Substantia nigra (tissue), 51 donors: ENCODE measurements at places on chromosomes 7 and 10.
A peak's percentile ranks its signal among the peaks of the same experiment; 100 is the strongest.

GRCh38 chr7:40582539-40582938 is 447.7 kb downstream of the SUGCT start:
- DNase-seq = no peak

GRCh38 chr7:79529881-79530235 is 76.4 kb upstream of the MAGI2 start:
- no peak for DNase-seq

GRCh38 chr7:14604606-14605005 is 297.9 kb downstream of the DGKB start:
- DNase-seq = no peak

- no peak for DNase-seq
Observed at GRCh38 chr7:155811560-155811894, 736 bp downstream of the SHH start.

DNA sequence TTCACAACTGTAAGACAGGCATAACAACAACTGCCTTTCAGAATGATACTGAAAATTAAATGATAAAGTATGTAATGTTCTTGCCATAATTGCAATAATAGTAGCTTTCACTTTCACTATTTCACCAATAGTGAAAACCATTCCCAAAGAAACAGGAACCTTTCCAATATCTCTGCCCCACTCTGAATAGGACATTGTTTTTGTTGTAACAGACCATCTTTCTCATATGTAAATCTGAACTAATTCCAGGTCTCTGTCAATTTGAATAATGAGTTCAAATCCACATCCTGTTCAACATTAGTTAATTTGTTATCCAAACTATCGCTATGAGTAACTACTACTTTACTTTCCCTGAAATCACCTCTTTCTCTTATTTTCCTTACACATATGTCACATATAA is 148.0 kb downstream of the LRRN3 start:
- no peak for DNase-seq

DNA sequence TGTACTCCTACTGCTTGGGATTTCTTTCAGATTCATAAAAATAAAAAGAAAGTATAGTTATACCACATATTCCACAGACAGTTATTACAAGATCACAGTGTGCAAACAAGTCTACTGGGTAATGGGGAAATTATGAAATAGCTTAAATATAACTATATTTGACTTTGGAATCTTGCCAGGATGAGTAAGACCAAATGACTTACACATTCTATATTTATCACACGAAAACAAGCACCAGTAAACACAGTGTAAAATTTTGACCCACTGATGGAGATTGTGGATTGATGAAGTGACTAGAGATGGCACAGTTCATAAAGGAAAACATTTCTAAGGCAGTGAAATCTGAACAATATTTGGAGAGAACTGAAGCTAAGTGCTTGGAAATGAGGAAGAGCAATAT is 339.7 kb downstream of the THSD7A start:
- DNase-seq = no peak

- no peak for DNase-seq
Observed at GRCh38 chr7:149635561-149636329, 137.6 kb downstream of the ZNF467 start.

DNA sequence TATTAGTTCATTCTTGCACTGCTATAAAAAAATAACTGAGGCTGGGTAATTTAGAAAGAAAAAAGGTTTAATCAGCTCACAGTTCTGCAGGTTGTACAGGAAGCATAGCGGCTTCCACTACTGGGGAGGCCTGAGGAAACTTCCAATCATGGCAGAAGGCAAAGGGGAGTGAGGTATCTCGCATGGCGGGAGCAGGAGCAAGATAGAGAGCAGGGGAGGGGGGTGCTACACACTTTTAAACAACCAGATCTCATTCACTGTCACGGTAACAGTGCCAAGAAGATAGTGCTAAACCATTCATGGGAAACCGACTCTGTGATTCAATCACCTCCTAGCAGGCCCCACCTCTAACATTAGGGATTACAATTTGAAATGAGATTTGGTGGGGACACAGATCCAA is 11.6 kb downstream of the ADAMTS14 start:
- no peak for DNase-seq

DNA sequence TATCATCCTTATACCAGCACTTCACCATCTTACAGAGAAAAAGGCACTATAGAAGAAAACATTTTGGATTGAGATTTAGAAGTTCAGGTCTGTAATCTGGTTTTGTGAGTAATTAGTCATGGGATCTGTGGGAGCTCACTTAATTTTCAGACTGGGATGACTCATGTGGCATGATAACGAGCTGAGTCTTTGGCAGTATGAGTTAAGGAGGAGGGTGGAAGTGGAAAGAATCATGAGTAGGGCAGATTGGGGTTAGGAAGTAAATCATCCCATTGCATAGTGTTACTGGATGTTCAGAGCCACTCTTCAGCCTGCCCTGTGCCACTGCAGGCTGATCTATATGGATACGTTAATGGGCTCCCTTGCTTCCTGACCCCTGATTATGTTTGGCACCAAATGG is 64.9 kb downstream of the ZNF92 start:
- DNase-seq = no peak

DNA sequence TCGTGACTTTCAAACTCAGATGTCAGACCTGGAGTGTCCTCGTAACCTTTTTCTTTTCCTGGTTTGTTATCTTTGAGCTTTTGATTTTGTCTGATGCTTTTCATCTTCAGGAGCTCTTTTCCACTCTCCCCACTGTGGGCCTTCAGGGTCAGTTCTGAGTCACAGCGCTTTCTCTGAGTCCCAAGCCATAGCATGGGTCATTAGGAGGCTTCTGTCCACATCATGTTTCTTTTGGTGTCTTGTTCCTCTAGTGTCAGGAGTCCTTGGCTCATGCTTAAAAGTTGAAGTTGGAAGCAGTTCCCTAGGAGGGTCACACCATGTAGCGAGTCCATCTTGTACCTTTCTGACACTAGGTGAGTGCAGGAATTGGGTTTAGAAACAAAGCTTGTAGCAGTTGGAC is 40.3 kb downstream of the DAGLB start:
- no peak for DNase-seq

DNA sequence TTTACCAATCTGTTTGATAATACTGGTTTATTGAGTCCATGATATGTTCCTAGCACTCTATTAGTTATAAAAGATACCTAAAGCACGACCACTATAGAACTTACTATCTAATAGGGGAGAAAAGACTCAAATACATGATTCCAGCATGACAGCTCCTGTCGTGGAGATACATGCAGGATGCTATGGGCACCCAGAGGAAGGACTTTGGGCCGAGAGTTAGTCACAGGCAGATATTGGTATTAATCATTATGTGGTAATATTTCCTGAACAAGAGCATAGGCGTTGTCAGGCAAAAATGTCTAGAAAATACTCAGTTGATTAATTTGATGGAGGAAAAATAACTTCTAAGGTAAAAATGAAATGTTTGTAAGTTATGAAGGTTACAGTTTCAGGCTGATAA is 31.8 kb downstream of the CNNM2 start:
- DNase-seq = no peak

DNA sequence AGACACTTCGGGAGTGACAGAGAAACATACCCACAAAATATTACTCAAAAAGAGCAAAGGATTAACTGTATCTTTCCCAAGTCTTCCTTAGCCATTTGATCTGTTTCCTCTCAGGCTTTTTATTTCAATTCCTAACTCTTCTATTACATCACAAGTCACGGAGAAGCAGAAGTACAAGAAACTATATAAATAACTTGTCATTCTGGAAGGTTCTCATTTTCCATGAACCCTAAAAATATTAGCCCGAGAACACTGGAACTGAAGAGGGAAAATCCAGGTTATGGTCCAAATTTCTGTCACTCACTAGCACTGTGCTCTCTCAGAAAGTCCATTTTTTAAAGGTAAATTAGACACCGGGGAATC is 98.0 kb downstream of the GRB10 start:
- no peak for DNase-seq

- no peak for DNase-seq
Observed at GRCh38 chr10:49310901-49311554, 12.1 kb downstream of the C10orf71 start.

GRCh38 chr7:129865093-129865924 is 87.5 kb downstream of the UBE2H start:
- no peak for DNase-seq

DNA sequence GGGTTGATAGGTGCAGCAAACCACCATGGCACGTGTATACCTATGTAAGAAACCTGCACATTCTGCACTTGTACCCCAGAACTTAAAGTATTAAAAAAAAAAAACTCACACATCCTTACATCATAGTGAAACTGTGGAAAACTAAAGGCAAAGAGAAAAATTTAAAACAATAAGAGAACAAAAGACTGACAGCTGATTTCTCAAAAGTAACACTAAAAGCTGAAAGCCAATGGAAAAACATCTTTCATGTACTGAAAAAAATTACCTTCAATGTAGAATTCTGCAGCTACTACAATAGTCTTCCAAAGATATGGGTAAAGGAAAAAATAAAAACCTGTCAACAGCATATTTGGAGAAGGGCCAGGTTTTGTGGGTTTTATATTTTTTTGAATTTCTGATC is 729.1 kb upstream of the NRP1 start:
- no peak for DNase-seq

- no peak for DNase-seq
Observed at GRCh38 chr7:142796501-142797390, 26.0 kb downstream of the PRSS2 start.

- DNase-seq = no peak
Observed at GRCh38 chr10:14674376-14675050, 100.2 kb downstream of the FAM107B start.

DNA sequence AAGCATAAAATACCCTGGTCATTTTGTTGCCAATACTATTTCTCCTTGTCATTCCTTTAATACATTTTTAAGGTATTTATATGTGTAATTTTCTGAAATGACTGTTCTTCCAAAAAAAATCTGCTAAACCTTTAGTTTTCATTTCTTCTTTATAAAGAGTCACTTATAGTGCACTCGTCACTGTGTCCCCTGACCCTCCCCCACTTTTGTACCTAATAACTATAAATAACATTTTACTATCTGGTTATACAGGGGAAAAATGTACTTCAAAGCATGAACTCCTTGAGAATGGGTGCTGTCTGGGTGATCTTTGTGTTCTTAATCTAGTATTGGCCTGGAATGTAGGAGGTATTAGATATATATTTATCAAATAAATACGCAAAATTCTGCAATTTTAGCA is 31.1 kb downstream of the RTKN2 start:
- DNase-seq = no peak

DNA sequence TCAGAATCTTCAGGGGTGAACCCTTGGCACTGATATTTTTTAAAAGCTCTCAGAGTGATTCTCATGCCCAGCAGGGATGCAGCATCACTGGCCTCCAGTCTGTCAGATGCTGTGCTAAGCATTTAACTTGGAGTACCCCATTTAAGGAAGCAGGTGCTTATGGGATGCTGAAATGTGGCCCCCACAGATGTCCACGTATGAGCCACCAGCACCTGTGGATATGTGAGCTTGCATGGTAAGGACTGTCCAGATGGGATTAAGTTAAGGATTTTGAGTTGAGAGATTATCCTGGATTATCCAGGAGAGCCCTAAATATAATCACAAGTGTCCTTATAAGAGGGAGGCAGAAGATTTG is 17.7 kb downstream of the CHST3 start:
- DNase-seq = no peak

GRCh38 chr7:75878312-75878768 is 494 bp upstream of the RHBDD2 start:
- DNase-seq = no peak

- no peak for DNase-seq
Observed at GRCh38 chr10:55476129-55476528, 675.1 kb upstream of the PCDH15 start.

- DNase-seq = no peak
Observed at GRCh38 chr7:148127374-148127773, 463.2 kb upstream of the C7orf33 start.

GRCh38 chr10:91788527-91788926 is 9.7 kb upstream of the TNKS2 start:
- no peak for DNase-seq

GRCh38 chr10:101843032-101844021 is at the start of gene KCNIP2:
TSS of gene KCNIP2 (minus strand) at chr10:101843800. CDS start at chr10:101843568, 232 bp downstream.
- peak; percentile 39 for DNase-seq
